ENCODE measurements at places on chromosomes 2 and 18. TPM values are rescaled to one million over a fixed set of nuclear protein-coding genes. Genes with fewer than 3 reads are reported as not detected.

DNA sequence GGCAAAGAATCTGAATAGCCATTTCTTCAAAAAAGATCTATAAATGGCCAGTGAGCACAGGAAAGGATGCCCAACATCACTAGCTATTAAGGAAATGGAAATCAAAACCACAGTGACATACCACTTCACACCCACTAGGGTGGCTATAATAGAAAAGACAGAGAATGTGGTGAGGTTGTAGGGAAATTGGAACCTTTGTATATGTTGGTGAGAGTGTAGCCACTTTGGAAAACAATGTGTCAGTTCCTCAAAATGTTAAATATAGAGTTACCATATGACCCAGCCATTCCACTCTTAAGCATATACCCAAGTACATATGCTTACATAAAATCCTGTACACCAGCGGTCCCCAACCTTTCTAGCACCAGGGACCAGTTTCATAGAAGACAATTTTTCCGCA, 152.8 kb downstream of the SMAD2 start:
- DNase-seq: no peak

The LINC00305 gene
- not detected for total RNA-seq

DNA sequence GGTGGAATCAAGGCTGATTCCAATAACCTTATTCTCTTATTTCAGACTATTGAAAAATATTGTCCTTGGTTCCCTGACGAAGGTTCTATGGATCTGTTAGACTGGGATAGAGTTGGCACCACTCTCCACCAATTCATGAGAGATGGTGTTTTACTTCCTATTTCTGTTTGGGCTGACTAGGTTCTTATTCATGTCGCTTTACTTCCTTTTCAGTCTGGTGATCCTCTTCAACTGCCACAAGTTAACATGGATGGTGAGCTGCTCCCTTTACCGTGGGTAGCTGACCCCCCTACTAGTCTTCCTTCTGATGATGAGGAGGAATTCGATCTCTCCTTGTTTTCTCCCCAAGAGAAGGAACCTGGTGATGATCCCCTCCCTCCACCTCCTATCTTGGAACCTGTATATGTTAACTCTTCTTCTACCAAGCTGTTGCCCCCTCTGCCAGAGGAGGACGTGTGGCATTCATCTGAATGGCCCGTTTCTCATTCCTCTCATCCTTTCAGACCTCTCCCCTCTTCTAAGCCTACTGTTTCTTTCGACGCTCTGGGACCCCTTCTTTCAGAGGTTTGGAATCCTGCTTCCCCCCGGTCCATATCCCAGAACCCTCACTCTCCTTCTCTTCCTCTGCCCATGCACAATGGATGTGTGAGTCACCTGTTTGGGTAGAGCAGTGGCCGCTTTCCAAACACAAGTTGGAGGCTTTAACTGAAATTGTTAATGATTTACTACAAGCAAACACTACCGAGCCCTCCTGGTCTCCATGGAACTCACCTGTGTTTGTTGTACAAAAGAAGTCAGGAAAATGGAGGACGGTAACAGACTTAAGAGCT, 13.5 kb upstream of the CNOT11 start:
- no peak for DNase-seq

DNA sequence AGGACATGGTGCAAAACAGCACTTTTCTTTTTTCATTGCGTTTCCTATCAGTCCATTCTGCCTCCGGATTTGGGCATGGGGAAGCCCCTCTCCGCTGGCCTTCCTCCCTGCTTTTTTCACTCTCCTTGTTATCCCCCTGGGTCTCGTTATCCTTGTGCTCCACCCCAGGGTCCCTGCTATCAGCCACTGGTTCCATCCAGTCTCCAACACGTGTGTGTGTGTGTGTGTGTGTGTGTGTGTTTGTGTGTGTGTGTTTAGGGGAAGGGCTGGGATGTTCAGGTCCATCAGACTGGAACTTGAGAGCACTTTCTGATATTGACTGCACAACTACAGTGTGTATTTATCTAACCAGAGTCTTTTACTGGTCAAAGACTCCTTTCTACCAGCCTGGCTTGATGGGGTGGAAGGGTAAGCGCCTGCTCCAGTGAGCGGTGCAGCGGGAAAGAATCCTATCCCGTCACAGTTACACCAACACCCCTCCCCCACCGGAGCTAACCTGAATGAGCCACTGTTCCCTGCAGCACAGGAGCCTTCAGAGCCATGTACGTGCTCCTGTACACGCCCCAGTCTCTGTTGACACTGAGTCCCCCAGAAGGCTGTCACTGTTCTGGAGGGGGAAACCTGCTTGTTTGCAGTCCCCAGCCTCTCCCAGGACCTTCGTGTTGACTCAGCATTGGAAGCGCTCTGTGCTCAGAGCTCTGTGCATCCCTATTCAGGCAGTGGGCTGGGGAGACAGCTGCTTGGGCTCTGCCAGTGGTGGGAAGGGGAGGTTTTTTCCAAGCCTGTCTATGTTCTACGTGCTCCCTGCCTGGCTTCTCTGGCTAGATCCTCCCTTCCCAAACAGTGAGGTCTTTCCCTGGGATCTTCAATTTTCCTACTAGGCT, 4.6 kb downstream of the INHA start:
- no peak for DNase-seq

- DNase-seq: no peak
These were observed 686 bp downstream of the HNMT start for GRCh38 chr2:137964859-137965459.

- DNase-seq: no peak
These were observed 22.8 kb downstream of the GPC1 start for GRCh38 chr2:240458044-240458899.

DNA sequence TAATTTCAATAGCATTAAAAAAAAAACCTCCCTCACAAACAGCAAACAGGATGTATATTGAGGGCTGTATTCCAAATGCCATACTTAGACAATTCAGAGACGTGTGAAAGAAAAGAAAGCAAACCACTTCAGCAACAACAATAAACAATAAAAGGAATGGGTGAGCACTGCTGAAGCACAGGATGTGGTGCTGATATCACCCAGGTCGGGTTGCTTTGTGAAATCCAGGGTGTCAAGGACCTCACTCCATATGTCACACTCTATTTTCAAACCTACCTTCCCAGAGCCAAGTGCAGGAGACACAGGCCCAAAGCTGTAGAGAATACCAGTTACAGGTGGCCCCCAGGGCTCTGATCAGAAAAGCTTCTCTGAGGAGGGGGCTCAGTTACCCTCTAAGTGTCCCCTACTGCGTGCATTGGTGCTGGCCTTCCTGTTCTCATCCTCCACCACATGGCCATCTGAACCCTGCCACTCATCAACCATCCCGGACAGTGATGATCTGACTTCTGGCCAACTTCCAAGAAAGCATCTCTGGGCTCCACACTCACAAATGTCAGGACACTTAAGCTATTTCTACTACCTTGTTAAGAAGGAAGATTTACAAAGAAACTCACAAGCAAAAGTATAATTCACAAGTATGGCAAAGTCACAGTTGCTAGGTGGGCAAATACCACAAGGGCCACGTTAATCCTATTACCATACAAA, 363.0 kb downstream of the SS18 start:
- DNase-seq: no peak

- DNase-seq: no peak
These were observed 81.2 kb downstream of the ORC4 start for GRCh38 chr2:147939313-147939712.

- DNase-seq: no peak
These were observed 150.3 kb upstream of the RASGRP3 start for GRCh38 chr2:33326100-33326499.

- no peak for DNase-seq
These were observed at the start of gene PKDCC for GRCh38 chr2:42047488-42048298. Gene PKDCC (plus strand): TSS chr2:42048021. CDS start chr2:42048200, 179 bp downstream.

DNA sequence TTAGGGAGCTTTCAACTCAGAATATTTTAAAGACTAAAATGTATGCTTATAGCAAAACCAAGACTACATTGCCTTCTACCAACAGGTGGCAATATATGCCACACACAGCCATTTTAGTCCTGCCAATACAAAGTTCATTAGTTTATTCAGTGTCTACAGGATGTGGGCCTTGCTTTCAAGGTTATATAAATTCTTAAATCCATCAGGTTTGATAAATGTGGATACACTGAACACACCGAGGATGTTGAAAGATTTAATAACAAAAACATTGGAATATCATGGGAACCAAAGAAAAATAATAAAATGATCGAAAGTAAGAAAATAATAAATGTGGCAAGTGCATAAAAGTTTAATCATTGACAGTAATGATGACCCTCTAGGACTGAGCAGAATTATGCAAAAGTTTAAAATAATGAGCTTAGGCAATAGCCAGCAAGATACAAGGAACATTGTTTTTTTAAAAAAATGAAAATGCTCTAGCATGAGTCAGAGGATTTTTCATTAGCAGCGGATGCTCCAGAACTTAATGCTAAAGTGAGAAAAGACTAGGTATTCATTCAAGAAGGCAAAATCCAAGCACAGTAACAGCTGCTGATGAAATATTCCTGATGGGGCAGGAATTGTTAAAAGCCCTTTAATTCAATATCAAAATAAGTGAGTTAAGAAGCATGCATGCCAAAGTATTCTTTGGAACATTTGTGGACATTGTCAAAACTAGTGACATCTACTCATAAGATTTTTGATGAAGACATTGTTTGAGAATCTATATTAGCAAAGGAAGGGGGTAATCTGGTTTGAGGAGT, 14.2 kb downstream of the SCN9A start:
- DNase-seq: no peak

DNA sequence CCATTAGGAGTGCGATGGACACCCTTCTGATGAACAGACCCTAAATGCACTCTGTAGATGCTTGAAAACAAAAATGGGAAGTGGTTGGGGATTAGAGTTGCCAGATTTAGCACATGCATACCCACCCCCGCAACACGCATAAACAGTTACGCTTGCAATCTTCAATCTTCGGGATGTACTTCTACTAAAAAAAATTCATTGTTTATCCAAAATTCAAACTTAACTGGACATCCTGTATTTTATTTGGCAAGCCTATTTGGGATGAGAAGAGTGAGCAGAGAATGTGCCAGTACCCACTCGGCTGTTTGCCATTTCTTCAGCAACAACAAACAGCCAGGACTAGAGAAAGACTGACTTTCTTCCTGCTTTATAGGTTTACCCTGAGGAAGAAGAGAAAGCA, 18.4 kb downstream of the KIAA2012 start:
- no peak for DNase-seq

The BMPR2 gene
- total RNA-seq: 9.7 TPM

The GKN2 gene
- total RNA-seq: not detected

DNA sequence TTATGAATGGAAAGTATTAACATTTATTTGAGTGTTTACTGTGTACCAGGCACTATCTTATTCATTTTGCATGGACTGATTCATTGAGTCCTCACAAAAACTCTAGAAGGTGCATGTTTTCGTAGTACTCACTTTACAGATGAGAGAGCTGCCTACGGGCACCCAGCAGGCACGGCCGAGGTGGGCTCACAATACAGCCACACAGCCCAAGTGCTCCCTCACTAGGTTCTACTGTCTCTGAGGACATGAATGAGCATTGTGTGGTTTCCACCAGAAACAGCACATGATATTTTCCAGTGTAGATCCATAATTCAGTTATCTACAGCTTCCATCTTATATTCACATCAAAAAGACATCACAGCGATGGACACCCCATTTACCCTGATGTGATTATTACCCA, 101.4 kb downstream of the FTCDNL1 start:
- no peak for DNase-seq

The SIX2 gene
- total RNA-seq: 0.09 TPM

The KRTCAP3 gene
- total RNA-seq: 4.0 TPM

The ALK gene
- not detected for total RNA-seq

GRCh38 chr2:171529914-171530313, 7.6 kb downstream of the CYBRD1 start:
- DNase-seq: no peak

GRCh38 chr18:76213991-76214390, 281.1 kb downstream of the ZNF516 start:
- DNase-seq: no peak

The SKOR2 gene
- total RNA-seq: not detected

GRCh38 chr2:203751685-203752271, 45.3 kb downstream of the CD28 start:
- no peak for DNase-seq

The MEIS1 gene
- total RNA-seq: not detected

DNA sequence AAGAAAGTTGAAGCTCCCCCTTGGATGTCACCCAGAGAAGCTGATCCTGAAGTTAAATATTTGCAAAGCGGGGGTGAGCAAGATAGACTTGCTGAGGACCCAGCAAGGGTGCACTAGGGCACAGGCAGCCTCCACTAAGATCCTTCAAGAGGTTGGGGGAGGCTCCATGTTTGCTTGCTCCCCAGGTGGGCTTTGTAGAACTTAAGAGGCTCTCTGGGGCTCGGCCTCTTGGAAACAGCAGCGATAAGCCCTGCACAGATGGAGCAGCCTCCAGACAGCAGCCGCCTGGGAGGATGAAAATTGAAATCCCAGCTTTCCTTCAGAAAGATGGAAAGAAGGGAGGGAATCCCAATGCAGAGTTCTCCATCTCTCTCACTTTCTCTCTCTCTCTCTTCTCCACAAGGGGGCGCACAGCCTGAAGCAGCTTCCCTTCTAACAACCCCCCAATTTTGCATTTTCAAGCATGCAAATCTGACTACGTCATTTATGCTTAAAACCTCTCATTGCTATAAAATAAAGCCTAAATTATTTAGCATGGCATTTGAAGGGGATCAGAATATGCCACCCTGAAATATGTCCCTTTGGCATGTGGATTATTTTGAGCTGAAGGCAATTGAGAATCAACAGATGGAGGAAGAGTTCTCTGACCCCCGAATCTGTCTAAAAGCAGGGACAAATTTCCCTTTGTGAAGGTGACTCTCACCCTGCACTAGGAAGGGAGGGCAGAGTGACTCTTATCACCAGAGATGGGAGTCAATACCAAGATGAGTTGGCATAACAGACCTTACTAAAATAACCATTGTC, 185.7 kb upstream of the KLHL29 start:
- DNase-seq: no peak

- DNase-seq: no peak
These were observed 71.9 kb upstream of the GALNT5 start for GRCh38 chr2:157185476-157186227.

- DNase-seq: peak; percentile 70
These were observed 35.8 kb downstream of the ST3GAL5 start for GRCh38 chr2:85852937-85853498.

The QPCT gene
- 3.9 TPM for total RNA-seq

DNA sequence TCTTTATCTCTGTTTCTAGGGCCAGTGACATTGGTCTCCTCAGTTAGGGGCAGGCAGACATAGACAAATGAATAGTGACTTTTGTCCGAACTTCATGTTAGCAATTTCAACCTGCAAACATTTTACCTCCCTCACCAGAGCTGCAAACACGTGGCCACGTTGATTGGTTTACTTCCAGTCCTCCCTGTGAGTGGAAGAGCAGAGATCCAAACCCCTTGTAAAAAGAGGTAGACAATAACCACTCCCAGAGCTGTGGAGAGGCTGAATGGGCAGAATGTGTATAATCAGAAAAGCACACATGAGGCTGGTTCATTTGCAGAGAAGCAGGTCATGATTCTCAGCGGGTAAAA, 31.1 kb downstream of the CTIF start:
- DNase-seq: no peak

The MBD1 gene
- total RNA-seq: 99.2 TPM

The IL1R1 gene
- 3.7 TPM for total RNA-seq

The IL37 gene
- not detected for total RNA-seq

- DNase-seq: no peak
These were observed 56.0 kb downstream of the ABCA12 start for GRCh38 chr2:215082446-215082845.

The SLC4A5 gene
- 1.8 TPM for total RNA-seq

The MYO7B gene
- not detected for total RNA-seq

Data from CD8-positive, alpha-beta memory T cell (primary cell).